ENCODE measurements at places on chromosomes 4 and X. TPM values are rescaled to one million over a fixed set of nuclear protein-coding genes. Genes with fewer than 3 reads are reported as not detected.

Gene EIF1AX
- total RNA-seq, result 91.7 TPM

Gene BGN
- total RNA-seq, result 60.0 TPM

Gene XAGE2
- total RNA-seq, result not detected

Gene CFAP99
- 0.46 TPM for total RNA-seq

Gene HSFX3
- total RNA-seq, result not detected

Gene ADH6
- not detected for total RNA-seq

Gene HS3ST1
- 9.9 TPM for total RNA-seq

Gene NDUFA1
- 48.9 TPM for total RNA-seq

Gene WDR17
- total RNA-seq, result 0.51 TPM

Gene IL2
- not detected for total RNA-seq

Gene HSFX2
- total RNA-seq, result not detected

Gene ODAPH
- not detected for total RNA-seq

Gene ARHGEF6
- 19.7 TPM for total RNA-seq

Gene CFAP47
- 0.59 TPM for total RNA-seq

Gene DGKK
- 0.35 TPM for total RNA-seq

Gene HDAC6
- 25.0 TPM for total RNA-seq
